ENCODE measurements at places on chromosomes 7 and 10.

GRCh38 chr10:25557136-25557535 lies 376.9 kb upstream of the MYO3A start:
- DNase-seq = no peak

GRCh38 chr7:26574476-26574875 lies 282.8 kb downstream of the SNX10 start:
- DNase-seq = no peak

DNA sequence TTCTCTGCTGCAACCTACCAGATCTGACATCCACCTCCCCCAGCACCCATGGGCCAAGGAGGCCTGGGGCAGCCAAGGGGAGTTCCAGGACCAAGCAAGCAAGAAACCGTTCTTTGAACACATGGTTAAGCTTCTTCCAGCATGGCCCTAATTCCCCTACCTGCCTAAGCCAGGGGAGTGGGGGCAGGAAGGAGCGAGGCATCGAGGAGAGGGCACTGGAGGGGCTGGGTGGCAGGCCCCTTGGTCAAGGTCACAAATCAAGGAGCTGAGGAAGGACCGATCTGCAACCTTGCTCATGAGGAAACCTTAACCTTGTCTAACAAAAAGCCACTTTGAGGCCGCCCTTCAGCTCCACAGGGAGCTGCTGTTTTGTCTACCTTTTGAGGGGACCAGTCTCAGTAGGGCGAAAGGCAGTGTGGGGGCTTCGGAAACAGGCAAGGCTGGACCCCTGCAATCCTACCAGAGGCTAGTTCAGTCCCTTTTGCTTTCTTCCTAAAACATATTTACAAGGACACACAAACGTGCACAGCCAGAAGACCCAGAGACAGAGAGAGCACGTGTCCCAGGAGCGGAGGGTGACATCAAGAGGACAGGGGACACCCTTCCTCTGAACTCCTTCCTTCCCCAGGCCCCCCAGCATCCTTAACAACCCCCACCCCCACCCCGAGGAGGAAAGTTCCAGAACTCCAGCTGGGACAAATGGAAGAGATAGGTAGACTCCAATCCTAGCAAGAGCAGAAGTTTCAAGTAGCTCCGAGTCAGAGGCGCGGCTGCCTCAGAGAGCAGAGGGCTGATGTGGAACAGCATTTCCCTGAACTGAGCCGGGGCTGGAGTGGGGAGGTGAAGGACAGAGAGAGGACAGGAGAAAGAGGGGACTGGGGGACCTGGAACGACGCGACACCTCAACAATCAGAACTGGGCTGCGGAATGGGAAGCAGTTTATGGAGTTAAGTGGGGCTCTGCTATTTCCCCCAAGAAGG lies 28.2 kb downstream of the SPOCK2 start:
- DNase-seq = no peak

DNA sequence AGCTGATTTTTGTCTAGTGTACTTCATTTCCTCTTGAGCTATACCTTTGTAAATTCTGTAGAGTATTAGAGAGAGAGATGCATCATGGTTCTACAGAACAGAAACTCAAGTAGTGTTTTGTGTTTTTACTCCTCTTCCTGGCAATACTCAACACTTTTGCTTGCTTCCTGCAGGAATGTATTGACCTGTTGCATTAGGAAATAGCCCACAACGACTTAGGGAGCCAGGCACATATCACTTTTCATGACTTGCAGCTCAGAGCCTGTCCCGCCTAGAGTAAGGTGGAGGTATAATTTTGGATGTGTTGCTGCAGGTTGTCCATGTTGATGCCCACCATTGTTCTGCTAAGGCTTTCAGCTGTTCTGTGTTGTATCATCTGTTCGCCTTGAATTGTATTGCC lies 216.3 kb downstream of the SDK1 start:
- DNase-seq = no peak

DNA sequence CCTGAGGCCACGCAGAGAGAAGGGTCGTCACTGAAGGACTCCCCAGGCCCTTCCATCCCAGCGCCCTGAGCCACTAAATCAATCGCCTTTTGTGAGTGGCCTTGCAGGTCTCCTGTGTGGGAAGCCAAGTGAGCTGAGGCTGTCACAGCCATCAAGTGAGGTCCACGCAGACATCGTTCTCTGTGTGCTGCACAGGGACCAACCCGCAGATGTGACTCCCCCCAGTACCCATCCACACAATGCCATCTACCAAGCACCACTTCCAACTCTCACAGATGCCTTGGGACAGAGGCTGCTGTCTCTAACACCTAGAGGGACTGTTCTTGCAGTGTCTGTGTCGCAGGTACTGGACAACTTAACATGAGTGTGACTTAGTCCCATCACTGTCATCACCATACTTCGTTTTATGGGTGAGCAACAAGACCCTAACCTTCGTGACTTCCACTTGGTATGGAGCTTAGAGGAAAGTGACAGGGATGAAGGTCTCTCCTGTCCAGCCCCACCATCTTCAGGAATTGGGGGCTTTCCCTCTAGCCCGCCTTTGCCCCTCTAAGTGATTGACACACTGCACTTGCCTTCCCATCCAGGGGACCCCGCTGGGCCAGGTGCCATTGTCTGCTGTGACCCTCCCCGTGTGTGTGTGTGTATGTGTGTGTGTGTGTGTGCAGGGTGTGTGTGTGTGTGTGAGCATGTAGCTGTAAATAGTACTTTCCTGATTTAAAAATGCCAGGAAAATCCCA lies 51.4 kb upstream of the TMEM72 start:
- no peak for DNase-seq

DNA sequence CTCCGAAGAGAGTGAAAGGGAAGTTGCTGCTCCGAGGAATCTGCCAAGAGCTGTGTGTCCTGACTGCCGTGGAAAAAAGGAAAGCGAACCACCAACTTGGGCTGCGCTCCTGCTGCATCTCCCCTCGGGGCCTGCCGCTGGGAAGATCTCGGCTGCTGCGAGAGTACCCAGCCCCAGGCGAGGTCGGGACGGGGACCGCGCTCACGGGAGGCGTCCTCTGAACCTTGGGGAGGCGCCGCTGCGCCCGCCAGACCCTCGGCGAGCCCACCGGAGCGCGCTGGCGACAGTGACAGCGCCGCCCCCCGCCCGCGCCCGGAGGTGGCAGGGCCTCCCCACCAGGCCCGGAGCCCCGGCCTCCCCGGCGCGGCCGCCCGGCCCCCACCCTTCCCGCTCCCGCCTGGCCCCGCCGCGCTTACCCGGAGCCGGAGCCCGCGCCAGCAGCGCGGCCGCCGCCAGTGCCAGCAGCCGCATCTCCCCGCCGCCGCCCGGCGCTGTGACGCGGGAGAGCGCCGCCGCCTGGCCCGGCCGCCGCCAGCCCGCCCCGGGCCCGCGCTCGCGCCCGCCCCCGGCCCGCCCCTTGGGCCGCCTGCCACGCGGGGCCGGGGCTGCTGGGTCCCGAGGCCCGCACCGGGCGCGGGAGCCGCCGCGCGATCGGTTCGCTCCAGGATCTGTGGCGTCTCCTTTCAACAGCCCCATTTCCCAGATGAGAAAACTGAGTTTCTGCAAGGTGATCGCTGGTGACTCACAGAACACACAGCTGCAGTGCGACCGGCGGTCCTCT lies at the start of gene VSTM4:
Gene VSTM4 (minus strand): TSS at position 508 of the 781 bp plus-strand sequence. CDS start 37 bp downstream, at position 471.
- DNase-seq = peak; percentile 67

DNA sequence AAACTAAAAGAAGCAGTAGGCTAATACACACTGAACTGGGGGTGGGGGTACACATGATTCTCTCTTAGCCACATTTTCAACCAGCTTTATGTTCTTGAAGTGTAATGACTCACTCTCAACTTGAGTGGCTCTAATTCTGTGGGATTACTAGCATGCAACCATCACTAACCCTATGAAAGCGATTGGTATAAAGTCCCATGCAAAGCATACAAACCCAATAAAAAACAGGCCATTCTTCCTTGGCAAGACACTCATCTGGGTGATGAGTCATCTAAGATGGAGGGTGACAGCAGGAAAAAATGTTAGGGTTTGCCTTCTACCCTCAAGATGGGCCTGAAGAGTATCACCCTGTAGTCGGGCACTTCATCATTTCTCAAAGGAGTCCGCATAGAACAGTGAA lies 14.9 kb upstream of the PON3 start:
- no peak for DNase-seq

Measured in kidney (tissue), 22 donors.